CD4-positive, alpha-beta T cell treated with Interleukin-4 for 4 hours (primary cell): ENCODE measurements at places on chromosomes 5 and 9.

GRCh38 chr9:89252651-89253267, 58.2 kb upstream of the CKS2 start:
- no peak for DNase-seq

DNA sequence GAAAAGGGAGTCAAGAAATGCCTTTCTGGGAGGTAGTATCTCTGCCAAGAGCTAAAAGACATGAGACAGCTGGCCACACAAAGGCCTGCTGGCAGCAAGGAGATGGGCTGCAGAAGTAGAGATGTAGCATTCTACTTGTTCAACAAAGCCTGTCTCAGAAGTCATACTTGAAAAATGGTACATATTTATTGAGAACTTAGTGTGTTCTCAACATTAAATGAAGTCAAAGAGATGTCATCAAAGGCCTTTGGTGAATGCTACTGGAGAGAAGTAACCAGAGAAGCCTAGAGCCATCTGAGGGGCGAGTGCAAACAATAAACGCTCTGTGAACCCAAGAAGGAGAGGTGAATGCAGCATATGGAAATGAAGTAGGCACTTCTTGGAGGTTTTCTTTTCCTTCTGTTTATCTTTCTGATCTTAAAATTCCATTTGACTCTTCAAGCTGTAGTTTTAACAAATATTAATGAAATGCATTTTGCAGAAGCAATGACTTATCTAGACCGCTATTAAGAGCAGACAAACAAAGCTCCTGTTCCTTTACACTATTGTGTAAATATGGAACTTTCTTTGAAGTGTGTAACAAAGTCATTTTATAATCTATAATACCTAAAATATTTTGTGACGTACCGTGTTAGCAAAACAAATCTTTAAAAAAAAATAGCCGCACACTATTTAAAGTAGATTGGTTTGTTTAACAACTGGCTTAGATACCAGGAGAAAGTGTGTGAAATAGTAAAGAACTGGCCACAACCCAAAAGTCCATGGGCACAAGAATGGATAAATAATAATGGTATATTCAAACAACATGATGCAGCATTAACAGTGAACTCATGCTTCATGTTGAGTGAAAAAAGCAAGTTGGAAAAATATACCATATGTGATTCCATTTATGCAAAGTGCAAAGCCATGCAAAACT, 70.2 kb downstream of the ZNF608 start:
- no peak for DNase-seq

DNA sequence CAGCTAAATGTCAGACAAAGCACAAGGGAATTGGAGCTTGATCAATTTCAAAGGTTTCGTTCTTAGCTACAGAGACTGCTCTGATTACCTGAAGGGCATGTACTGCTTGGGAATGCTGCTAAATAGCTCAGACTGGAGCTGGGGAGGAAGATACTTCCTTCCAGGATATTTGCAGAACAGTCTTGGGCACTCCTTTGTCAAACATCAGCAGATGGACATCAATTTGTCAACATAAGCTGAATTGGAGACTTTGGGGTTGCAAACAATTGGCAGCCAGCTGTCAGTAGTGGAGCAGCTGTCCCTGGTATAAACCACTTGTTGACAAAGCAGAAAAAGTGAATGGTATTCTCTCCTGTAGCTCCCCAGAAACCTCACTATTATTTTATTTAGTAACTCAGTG, 182.0 kb downstream of the CCDC192 start:
- no peak for DNase-seq

GRCh38 chr5:92309336-92309991, 926.3 kb upstream of the ARRDC3 start:
- DNase-seq = no peak

DNA sequence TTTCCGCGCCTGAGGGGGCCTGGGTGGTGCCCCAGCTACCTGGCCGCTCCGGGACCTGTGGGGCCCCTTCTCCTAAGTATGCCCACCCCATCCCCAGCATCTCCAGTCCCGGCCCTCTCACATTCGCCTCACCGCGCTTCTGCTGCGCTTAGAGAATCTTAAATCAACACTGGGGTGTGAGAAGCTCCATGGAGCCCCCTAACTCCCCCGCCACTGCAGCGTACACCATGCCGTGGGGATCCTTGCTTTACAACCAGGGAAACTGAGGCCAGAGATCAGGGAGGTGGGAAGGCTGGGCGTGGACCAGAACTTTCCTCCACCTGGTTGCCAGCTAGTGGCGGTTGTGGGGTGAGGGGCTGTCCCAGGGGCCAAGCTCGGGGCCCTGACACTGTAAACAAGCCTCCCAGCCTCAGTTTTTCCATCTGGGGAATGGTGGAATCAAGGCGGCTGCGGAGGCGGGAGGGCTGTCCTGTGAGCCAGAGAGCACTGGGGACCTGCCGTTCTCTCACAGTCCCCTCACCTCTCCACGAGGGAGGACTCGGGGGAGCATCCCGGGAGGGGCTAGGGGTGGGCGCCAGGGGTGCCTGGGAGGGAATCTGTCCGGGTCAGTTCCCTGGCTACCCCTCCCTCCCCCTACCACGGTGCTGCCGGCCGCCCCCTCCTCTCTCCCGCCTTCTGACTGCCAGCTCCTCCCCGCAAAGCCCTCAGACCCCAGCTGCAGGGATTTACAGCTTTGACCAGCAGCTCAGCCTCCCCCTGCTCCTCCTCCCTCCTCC, 161.2 kb downstream of the C9orf50 start:
- DNase-seq = peak; percentile 23
